ENCODE measurements at places on chromosomes 12 and 14.
A peak's percentile ranks its signal among the peaks of the same experiment; 100 is the strongest.

DNA sequence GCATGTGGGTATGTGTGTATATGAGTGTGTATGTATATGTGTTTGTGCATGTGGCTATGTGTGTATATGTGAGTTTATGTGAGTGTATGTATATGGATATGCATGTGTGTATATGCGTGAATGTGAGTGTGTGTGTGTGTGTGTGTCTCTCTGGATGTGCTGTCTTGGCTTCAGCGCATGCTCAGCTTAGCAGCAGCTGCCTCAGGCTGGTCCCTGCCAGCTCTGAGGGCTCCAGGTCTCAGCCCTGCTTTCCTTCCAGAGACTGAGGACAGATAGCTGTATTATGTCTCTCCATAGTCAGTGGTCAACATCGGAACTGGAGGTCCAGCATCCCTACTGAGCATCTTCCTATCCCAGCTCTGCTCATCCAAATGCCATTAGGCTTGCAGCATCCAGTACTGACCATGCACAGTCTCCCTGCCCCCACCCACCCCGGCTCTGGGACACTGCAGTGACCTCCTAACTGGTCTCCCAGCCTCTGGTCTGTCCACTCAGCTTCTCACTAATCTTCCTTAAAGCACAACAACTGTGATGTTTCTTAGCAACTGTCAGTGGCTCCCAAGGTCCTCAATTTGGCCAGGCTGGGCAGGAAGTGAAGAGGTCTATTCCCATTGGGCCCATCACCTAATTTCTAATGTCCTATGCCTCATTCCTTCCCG lies 22.8 kb downstream of the FAIM2 start:
- DNase-seq = no peak

DNA sequence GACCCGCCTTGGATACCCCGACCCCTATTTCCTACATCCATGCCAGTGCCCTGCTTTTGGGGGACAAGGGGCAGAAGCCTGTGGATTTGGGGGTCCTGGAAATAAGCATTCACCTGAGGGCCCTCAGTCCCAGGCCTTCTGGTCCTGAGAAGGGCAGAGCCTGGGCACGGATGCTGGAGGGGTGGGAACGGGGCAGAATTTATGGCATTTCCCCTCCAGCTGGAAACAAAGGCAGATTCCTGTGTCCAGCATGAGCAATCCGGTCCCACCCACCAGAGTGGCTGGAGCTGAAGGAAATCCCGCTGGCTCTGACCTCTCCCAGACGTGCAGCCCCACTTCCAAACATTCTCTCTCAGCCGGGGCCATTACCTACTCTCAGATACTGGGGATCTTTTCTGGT lies 9.3 kb downstream of the ANKRD33 start:
- no peak for DNase-seq

DNA sequence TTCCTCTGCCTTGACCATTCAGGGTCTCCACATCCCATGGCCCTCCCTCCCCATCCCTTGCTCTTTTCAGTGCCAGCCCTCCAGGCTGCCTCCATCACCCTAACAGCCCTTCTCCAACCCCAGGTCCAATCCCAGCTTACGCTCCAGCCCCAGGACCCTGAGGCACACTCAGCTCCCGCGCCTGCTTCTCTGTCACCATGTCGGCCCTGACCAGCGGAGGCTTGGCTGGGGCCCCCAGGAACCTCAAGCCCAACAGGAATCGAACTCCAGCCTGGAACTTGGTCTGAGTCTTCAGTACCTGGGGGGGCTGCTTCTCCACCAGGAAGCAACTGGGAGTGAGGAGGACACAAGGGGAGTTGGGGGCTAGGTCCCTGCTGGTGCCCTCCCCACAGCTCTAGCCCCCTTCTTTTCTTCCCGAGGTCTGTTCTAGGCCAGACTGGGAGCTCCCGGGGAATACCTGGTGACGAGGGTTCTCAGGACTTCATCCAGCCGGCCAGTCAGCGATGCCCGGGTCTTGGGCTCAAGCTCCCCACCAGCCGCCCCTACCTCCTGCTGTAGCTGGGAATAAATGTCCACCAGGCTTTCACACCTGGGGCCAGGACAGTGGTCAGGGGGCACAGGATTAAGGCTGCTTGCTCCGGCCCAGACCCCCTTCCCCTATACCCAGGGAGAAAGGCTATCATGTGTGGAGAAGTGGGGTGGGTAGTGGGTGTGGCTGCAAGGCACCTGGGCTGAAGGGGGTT lies 6.0 kb downstream of the STAT6 start:
- DNase-seq = no peak

DNA sequence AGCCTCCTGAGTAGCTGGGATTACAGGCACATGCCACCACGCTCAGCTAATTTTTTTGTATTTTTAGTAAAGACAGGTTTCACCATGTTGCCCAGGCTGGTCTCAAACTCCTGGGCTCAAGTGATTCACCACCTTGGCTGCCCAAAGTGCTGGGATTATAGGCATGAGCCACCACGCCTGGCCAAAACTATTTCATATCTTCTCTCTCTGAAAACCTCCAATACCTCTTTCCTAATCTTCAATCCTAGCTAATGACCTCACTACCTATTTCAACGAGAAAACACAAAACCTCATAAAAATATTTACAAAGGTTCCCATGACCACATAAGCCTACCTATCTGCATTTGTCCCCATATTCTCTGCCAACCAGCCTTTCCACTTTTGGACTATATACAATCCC lies 32.3 kb upstream of the ANKS1B start:
- no peak for DNase-seq

DNA sequence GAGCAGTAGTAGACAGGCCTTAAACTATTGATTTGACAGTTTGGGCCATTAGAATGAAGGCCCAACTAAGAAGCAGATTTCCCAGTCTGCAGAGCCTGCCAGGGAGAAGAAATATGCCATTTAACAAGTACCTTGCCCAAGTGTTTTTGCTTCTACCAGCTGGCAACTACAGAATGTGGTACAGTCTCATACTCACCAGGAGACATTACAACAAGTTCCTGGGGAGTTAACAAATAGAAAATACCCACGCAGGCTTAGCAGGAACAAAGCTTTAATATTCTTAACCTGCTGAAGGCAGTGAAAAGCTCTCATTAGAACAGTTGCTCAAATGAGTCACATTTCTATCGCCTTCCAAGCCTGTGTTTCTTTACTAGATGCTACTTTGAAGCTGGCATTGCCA lies 241.0 kb downstream of the TMEM117 start:
- DNase-seq = no peak

GRCh38 chr14:56300495-56300894 lies 182.3 kb downstream of the PELI2 start:
- no peak for DNase-seq

- DNase-seq = peak; percentile 40
Observed at GRCh38 chr14:65224799-65225198, 122.5 kb upstream of the MAX start.

DNA sequence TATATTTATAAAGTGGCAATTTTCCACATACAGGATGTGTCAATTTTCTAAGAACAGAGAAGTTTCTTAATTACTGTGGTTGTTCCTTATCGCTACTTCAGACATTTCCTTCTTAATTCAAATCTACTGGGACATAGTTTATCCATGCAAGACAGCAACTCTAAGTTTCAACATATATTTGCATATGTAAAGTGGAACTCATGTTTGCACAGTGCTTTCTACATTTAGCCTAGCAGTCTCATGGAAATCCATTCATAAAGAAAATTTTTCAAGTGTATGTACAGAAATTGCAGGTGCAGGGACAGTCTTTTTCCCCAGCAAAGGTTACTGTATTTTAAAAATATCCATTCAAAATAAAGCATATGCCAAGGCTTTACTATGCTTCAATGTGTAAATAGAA lies 956.7 kb upstream of the SEL1L start:
- DNase-seq = no peak

DNA sequence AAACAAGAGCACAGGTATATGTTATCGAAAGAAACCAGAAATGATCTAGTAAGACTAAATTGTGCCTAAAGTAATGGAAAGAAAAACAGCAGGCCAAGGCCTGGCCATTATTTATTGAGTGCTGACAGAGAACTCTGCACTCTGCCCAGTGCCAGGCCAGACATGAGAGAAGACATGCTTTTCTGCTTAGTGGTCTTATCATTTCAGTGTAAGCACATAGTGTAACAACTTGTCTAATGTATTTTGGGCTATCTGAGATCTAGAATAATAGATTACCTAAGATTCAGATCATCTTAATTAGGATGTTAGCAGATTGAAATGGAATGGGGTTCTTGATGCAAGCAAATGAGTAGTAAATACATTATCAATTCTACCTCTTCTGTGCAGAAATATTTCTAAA lies 278.3 kb downstream of the AKAP6 start:
- no peak for DNase-seq

DNA sequence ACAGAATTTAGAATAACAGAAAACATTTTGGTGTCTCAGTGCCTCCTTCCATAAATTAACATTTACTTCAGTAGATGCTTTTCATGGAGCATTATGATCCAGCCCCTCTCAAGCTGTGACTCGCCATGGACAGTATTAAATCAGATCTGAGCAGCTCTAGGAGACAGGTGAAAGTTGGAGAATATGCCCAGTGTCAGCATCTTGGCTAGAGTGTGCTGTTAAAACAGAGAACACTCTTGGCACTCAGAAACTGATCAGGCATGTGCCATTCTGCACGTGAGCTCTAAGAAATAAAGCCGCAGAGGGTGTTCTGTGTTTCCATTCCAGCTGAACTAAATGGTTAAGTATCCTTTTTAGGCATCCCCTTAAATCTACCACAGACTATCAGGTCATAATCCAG lies 68.0 kb downstream of the DIP2B start:
- no peak for DNase-seq

DNA sequence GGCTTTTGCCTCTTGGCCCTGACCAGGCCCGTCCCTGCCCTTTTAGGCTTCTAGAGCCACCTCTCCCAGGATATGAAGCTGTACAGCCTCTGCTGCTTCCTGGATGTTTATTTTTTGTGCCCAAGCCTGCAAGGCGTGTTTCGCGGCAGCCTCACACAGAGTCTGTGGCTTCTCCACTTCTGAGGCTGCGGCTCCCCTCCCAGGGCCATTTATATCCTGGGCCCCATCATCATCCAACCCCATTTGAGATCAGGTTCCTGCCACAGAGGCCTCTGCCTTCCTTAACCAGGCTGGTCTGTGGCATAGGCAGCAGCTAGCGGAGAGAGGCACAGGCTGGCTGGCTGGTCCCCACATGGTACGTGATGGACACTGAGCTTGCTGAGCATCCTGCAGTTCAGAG lies 114.1 kb upstream of the PWP1 start:
- no peak for DNase-seq

Data from NB4 (cell line).